ENCODE measurements at places on chromosomes 1 and 21.
A peak's percentile ranks its signal among the peaks of the same experiment; 100 is the strongest.

DNA sequence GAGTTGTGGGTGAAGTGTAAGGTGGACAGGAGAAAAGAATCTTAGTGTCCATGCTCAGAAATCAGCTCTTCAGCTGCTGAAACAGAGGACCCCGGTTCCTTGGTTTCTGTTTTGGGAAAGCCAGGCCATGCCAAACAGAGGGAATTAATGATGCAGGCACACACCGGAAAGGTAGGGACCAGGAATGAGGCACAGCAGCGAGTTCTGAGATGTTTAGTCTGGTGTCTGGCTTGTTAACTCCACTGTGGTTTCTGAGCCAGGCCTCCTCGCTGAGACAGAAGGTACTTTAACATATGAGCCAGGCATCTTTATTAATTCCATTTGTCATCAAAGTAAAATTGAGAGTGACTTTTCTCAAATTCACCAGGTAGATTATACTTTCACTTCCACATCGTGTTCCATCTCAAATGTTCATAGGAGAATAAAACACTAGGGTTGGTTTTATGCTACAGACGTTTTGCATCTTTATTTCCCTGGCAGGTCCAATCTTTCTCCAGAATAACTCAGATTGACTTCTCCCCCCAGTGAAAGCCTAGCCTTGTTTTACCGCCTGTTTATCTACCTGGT is 23.5 kb downstream of the LRRC8D start:
- no peak for DNase-seq

GRCh38 chr1:21123287-21123948 is 53.3 kb downstream of the EIF4G3 start:
- no peak for DNase-seq

GRCh38 chr1:35884934-35885333 is 1.9 kb downstream of the AGO1 start:
- DNase-seq, result no peak

DNA sequence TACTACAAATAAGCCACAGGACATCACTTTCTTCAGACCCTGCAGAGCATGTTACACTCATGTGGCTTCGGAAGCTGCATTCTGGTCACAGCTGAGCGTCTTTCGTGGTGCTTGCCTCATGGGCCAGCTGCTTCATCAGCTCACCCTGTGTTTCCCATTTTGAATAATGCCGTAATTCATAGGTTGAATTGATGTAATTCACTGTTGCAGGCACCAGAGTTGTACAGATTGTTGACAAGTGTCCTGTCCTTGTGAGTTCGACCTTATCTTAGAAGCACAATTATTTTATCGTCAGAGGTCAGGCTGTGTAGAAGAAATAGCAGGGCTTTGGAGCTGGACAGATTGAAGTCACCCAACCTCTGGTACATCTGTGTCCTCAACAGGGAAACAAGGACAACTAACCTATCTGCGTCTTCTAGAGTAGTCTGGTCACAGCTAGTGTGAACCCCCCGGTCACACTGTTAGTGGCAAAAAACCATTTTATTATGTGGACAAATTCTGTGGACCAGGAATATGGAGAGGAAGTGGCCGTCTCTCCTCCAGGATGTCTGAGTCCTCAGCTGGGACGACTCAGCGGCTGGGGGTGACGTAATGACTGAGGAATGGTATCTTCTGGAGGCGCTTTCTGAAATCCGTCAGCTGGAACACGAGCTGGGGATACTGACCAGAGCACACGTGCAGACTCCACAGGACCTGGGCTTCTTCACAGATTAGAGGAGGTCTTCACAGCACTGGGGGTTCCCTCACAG is 17.8 kb downstream of the PKNOX1 start:
- no peak for DNase-seq

- peak; percentile 91 for DNase-seq
Observed at GRCh38 chr1:10796029-10796944, at the start of gene CASZ1. TSS of gene CASZ1 (minus strand) at chr1:10796646. CDS start at chr1:10693889, 102,757 bp downstream.

DNA sequence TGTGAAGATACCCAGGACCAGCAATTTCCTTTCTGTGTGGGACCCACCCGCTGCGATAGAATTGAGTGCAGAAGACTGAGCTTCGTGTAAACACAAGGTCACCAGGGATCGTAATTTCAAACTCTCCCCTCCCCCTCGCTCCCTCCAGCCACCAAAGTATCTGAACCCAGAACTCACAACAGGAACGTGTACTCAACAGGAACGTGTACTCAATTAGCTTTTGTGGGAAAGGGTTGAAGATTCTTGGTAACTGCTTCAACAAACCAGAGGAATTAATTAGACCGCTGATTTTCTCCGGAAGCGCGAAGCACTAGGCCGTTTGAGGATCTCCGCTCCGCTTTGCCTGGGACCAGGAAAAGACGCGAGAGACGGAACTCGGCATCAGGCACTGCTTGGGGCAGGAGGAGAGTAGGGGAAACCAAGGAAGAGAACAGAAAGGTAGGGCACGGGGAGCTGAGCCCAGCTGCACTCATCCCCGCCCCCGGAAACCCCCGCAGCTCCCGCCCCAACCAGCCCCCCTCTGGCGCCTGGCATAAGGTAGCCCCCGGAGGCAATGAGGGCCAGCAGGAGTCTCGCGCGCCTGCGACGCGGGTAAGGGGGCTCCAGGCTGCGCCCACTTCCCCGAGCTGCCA is 453 bp downstream of the DRAM2 start:
- peak; percentile 83 for DNase-seq

- DNase-seq, result no peak
Observed at GRCh38 chr21:24310788-24311187, 1296.5 kb downstream of the MRPL39 start.

DNA sequence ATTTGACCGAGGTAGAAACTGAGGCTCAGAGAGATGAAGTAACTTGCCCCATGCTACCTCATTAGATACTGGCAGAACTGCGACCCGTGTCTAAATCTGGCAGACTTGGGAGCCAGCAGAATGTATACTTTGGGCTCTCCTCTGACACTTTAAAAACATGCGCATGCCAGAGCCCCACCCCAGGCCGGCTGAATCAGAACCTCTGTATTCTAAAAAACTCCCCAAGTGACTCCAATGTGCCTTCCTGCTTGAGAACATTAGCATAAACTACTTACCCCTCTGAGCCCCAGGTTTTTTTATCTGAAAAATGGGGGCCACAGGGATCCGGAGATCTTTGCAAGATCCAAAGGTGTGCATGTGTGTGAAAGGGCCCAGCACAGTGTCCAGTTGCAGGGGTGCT is 344.7 kb upstream of the USP24 start:
- DNase-seq, result no peak

GRCh38 chr1:26357121-26357602 is 3.2 kb upstream of the CRYBG2 start:
- no peak for DNase-seq

DNA sequence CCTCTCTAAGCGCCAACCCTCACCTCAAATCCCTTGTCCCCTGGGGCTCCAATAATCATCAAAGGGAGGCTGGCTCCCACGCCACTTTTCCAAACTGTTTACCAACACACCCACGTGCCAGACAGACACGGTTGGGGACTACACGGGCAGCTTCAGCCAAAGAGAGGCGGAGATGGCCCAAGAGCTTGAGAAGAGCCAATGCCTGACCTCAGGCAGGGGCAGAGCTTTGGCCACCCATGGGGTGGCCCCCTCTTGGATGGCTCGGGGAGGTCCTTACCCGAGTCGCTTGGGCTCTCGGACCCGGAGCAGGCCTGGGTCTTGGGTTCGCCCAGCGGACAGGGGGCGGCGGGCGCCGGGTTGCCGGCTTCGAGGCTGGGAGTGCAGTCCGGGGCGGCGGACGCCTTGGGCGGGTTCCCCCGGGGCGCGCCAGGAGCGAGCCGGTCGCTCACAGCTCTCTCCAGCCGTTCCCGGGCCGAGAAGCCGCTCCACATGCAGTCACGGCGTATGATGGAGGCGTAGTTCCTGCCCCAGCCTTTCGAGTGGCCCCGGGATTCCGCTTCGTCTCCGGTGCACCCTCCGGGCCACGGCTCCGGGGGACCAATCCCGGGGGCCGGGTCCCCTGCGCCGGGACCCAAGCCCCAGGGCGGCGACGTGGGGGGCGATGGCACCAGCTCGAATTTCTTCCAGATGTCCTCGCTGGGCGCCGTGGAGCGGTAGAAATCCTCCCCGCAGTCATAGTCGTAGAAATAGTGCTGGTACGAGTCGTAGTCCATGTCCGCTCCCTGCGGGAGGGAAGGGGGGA is 854 bp downstream of the MYCL start:
- DNase-seq, result peak; percentile 55

- DNase-seq, result peak; percentile 51
Observed at GRCh38 chr21:43864313-43864961, 586 bp upstream of the AGPAT3 start.

DNA sequence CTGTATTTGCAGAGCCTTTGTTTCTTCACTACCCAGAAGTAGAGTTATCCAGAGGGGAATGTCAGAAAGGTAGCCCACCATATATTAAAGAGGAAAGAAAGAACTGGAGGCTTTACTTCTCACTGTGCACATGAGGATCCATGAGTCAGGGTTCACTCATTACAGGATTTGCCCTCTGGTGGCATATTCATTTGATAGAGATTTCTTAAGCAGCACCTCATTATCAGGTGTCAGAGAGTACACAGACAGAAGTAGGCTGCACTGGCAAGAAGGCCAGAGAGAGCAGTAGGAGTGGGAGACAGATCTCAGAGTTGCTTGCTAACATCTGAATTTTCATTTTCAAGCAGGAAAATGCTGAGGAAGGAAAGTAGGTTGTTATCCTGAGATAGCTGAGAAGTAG is 123.8 kb downstream of the PIK3R3 start:
- no peak for DNase-seq

DNA sequence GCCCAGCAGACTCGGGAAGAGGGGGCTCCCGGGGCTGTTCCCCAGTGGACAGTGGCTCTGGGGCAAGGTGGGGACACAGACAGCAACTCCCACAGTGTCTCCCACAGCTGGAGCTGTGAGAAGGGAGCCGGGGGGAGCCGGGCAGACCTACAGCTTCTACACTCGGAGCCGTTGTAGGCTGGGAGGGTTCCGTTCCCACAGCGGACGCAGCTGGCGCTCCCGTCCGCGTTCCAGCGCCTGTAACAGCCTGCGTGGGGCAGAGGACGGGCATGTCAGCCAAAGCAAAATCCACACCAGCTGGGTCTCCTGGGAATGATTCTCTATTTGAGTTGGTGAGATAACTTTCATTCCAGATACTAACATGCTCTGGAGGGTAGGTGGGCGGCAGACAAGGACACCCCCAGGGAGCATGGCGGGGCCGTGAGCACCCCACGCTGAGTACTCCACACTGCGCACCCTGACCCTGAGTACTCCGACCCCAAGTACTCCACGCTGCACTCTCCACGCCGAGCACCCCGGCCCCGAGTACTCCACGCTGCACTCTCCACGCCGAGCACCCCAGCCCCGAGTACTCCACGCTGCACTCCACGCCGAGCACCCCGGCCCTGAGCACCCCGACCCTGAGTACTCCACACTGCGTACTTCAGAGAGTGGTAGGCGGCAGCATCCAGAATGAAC is 13.4 kb upstream of the RNF223 start:
- DNase-seq, result no peak

DNA sequence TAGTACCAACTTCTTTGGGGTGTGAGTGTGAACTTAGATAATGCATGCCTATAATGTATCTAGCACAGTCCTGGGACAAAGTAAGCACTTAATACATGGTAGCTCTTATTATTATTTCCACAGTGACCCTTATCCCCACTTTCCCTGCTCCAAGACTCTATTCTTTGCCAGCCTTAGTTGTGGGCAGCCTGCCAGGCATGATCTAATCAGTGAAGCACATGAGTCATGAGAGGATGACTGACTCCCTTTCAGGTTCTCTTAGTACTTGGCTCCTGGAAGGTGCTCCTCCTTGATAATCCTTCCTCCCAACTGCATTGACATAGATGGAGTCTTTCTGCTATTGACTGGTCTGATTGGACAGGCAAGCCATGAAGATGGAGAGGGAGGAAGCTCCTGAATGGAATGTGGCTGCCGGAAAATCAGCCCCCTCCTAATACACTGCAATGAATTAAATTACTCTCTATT is 17.4 kb upstream of the GNG12 start:
- no peak for DNase-seq

DNA sequence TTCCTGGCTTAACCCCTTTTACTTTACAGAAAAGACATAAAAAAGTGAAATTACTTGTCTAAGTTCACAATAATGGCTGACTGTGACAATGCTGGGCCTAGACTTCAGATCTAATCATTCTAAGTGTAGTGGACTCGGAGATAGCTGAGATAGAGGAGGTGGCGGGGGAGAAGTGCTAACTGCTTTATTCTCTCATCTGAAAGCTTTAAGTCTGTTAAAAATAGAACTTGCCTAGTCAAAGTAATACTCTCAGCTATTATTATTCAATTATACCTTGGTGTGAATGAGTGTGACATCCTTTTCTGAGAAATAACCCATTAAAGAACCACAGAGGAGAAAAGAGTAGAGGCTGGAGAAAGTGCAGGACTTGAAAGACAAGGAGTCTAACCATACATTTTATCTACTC is 96.1 kb upstream of the OLIG2 start:
- DNase-seq, result no peak

GRCh38 chr1:203169770-203170520 is 5.7 kb downstream of the MYBPH start:
- DNase-seq, result no peak

- DNase-seq, result no peak
Observed at GRCh38 chr1:94550396-94550795, 8.8 kb upstream of the F3 start.

GRCh38 chr1:157540852-157541251 is 11.5 kb downstream of the FCRL5 start:
- no peak for DNase-seq

DNA sequence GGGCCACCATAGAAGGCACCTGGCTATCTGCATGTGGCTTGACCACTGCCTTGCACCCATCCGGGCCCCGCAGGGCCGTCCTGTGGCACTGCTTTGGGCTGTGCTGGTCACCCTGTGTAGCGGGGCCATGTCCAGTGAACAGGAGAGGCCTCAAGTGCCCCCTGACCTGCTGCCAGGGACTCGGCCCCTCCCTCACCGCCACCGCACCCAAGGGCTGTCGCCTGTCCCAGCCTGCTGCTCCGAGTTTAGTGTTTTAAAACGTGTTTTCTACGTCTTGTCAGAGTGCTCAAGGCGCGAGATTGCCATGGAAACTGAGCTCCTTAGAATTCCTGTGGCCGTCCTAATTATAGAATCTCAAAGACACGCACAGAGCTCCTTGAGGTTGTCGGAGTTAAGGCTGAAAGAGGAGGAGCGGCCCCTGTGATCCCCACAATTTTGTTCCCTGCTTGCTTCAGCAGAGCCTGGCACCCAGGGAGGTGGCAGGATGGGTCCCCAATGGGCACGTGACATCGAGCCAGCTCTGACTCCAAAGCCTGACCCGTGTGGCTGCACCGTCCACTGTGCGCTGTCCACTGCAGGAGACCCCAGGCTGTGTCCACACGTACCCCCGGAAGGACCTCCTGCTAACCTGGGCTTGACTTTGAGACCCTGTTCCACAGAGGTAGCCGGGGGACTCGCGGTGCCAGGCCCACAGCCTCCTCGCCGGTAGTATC is 66.2 kb downstream of the FAAP20 start:
- no peak for DNase-seq

DNA sequence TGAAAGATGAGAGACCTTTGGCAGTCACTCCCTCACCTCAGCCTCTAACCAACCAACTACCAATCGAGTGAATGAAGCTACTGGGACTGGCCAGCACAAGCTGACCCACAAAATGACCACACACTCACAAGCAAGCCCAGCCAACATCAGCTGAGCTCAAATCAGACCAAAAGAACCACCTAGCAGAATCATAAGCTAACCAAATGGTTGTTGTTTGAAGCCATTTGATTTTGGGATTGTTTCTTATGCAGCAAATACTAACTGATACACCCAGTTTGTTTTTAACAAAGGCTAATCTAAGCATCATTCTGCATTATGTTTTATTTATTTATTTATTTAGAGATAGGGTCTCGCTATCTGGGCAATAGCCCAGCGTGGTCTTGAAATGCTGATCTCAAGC is 310.4 kb downstream of the SETD4 start:
- no peak for DNase-seq
